NCI-H1436 (cell line): ENCODE measurements at places on chromosomes 3 and 15.

DNA sequence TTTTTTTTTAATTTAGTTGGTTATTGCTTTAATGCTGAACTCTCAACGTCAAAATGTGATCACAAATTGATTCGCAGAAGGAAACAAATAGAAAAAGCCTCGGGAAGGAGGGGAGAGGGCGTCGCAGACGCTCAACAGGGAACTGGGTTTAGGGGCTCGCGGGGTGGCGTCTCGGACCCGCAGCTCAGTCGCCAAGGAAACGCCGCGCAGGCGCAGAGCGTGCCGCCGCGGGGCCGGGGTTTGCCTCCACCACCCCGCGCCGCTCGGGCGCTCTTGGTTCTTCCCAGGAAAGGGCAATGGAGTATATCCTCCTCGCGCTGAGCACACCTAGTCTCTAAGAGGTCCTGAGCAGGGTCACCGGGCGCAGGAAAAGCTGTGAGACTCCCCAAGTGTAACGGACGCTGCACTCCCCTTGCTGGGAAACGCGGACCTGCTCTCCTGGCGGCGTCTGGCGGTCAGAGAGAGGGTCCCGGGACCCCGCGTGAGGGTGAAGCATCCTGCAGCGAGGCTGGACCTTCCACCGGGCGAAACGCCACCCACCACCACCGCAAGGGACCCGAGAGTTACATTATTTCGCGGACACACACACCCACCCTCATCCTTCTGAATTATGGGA lies 753 bp downstream of the PLCH1 start:
- peak; percentile 39 for DNase-seq

GRCh38 chr15:63372018-63372705 lies 9.5 kb downstream of the CA12 start:
- DNase-seq, result no peak

GRCh38 chr3:156915372-156915771 lies 89.2 kb downstream of the LEKR1 start:
- DNase-seq, result no peak

- DNase-seq, result peak; percentile 50
Measured at GRCh38 chr3:152183473-152183872, 85.3 kb upstream of the MBNL1 start.

DNA sequence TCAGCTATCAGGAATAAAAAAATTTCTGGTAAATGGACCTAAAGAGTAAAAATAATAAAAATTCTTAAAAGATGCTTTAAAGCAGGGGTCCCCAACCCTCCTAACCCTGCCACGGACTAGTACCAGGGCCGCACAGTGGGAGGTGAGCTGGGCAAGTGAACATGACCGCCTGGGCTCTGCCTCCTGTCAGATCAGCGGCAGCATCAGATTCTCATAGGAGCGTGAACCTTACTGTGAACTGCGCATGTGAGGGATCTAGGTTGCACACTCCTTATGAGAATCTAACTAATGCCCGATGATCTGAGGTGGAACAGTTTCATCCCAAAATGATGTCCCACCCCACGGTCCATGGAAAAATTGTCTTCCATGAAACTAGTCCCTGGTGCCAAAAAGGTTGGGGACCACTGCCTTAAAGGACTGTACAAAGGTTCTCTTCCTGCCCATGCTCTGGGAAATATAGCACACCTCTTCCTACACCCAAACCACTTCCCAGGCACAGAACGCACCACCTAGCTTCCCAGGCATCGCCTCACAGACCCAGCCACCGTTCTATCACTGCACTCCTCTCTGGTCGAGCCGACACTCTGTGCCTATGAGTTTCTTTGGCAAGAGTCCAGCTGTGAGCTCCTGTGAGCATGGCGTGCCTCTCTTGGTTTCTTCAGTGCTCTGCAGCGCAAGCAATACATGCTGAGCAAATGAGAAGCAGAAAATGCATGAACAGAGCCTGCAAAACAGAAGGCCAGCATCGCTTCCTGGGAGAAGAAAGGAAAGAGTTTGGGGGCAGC lies 104.9 kb downstream of the OCA2 start:
- DNase-seq, result no peak

DNA sequence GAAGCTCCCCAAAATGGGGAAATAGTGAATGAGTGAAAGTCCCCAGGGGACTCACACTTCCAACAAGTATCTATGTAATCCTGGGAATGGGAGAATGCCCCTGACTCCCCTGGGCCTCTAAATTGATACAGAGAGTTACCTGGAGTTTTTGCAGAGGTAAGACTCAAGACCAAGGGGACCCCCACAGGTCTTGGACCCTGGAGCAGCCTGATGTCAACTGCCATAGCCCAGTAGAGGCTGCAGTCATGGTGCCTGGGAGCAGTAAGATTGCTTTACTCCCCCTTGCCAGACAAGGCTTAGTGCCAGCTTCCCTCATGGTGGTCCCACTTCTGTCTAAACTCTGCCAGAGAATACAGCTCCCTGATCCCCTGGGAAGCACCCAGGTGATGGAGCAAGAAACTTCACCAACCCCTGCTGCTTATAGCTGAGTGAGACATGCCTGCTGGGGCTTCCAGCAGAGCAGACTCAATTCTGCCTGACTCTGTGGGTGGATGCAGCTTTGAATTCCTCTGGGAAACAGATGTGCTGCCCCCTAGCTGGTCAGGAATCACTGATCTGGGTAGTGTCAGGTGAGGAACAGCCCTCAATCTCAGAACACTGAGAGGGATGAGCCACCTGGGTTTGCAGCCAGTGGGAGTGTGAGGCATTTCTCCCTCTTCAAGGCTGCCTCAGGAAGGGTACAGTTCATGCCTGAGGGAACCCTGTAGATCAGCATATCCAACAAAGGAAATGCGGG lies 485.9 kb downstream of the NSUN3 start:
- no peak for DNase-seq

DNA sequence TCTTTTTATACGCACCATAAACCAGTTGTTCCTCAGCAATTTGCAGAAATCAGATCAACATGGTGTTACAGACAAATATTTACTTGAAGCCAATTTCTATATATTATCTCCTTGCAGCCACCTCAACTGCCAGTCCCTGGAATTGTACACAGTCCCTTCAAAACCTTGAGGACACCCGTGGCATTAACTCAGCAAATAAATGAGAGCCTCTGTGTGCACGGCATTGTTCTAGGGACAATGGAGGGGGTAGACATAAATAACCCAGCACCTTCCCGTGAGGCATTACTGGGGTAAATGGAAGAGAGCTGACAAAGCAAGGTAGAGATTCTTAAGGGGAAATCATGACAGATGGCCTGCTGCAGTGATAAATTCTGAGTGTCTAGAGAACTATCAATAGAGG lies 12.5 kb downstream of the TM2D3 start:
- DNase-seq, result no peak

DNA sequence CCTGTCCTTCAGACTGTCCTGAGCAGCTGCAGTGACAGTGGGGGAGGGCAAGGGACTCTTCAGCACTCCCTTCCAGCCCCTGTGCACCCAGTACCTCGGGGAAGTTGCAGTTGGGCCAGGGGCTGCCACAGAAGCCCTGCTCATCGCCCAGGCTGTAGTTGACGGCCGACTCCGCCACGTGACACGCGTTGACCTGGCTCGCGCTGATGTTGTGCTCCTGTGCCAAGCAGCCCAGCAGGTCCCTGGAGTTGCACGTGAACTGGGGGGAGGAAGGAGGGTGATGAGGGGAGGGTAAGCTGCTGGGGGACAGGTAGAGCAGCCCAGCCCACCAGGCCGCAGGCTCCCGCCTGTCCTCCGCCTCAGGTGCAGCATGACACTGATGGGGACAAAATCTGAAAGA lies 101.2 kb downstream of the SEC22A start:
- DNase-seq, result no peak

GRCh38 chr3:190424108-190424477 lies 25.6 kb downstream of the TMEM207 start:
- no peak for DNase-seq

- DNase-seq, result no peak
Measured at GRCh38 chr3:36210840-36211651, 169.3 kb upstream of the STAC start.

- DNase-seq, result no peak
Measured at GRCh38 chr3:73815966-73816365, 191.2 kb upstream of the PDZRN3 start.

DNA sequence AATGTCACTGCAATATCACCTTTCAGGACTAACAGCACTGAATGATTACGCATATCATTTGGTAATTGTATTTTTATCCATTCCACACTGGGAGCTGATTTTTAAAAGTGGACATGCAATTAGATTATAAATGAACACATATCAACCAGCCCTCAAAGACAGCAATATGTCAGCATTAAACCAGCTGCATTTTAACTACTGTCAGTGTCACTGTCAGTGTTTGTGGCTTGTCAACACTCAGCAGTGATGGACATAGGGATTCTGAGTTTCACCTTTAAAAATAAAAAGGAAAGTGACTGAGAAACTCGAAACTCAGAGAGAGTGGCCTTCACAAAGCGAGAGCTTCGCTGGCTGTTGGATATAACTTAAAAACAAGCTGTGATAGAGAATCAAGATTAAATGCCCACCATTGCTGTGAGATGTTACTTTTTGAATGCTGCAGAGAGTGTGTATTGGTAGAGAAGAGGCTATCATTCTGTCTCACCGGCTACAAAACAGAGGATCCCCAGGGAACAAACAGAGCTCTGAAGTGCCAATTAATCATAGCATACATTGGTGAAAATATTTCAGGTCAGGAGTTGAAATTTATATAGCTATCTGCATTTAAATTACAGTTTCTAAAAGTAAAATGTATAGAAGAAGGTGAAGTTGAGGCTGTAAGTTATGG lies 635.8 kb downstream of the SQOR start:
- DNase-seq, result no peak

- no peak for DNase-seq
Measured at GRCh38 chr3:49715611-49716121, 3.8 kb downstream of the AMIGO3 start.

DNA sequence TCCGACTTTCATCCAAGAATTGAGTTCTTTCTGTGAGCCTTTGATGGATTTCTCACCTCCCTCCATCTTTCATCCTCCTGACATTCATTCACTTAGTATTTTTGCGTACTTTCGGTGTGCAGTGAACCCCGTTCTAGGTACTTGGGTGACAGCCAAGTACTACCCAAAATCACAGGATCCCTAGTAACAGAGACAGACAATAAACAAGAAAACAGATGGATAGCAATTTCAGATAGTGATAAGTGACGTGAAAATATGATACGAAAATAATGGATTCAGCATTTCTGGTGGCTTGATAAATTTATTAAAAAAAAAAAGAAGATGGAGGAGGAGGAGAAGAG lies 264 bp upstream of the CMTM6 start:
- no peak for DNase-seq

DNA sequence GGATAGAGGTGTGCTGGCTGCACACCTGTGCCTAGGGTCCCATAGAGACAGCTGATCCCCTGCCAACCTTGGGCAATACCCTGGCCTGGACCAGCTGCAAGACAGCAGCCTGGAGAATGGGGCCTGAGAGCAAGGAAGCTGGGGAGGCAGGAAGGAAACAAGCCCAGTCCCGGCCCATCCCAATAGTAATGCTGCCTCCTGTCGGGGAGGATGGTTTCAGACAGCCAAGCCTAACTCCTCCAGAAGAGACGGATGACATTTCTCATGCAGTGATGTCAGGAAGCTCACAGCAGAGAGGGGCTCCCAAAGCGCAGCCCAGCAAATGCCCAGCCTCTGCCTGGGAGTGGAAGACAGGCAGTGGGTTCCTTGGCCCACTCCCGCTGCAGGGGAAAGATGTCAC lies 408.8 kb downstream of the OCA2 start:
- DNase-seq, result no peak

- no peak for DNase-seq
Measured at GRCh38 chr15:98682992-98683701, 34.8 kb downstream of the IGF1R start.

- DNase-seq, result no peak
Measured at GRCh38 chr3:41863024-41863423, 98.9 kb downstream of the ULK4 start.

GRCh38 chr3:72301779-72302178 lies 516.8 kb upstream of the PROK2 start:
- DNase-seq, result no peak

DNA sequence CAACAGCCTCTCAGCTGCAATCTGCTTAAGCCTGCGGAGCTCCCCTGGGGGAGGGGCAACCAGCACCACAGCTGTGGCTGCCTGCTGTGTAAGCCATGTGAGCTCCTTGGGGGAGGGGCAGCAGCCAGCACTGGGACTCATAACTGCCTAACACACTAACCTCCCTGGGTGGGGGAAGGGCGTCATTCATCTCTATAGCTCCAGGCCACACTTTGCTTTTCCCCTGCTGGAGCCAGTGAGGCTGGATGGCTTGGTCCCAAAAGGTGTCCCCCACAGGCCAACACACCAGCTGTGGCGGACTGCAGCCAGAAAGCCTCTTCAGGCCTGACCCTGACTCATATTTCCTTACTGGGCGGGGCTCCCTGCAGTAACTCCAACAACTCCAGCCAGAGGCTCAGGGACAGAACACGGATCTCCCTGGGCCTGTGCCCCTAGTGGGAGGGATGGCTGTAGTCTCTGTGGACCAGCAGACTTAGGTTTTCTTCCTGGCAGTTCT lies 129.8 kb downstream of the PPM1L start:
- DNase-seq, result peak; percentile 60

- DNase-seq, result no peak
Measured at GRCh38 chr3:134392336-134392983, 18.2 kb upstream of the AMOTL2 start.

GRCh38 chr3:122857019-122857418 lies 62.1 kb downstream of the SLC49A4 start:
- DNase-seq, result no peak

DNA sequence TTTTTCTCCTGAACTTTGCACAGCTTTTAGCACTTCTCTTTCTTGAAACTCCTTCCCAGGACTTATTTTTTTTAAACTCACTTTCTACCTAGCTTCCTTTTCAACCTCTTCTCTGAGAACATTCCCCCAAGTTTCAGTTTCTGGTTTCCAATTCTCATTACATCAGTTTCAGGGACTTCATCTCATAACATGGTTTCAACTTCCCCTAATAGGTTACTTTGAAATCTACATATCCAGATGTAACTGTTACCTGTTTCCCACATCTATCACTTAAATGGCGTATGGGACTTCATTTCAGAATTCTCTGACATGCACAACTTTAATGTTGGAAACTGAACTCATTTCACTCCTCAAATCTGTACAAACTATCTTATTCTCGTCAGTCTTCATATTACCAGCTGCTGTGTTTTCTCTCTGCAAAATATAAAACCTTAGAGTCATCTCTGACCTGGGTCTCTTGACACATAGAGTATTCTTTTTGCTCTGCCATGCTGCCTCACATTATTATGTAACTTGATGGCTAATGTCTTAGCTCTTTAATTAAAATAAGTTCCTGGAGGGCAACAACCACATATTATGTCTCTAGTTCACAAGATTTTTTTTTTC lies 58.4 kb downstream of the NME9 start:
- DNase-seq, result no peak

GRCh38 chr3:133697960-133698359 lies 36.2 kb upstream of the TOPBP1 start:
- no peak for DNase-seq

- DNase-seq, result no peak
Measured at GRCh38 chr3:114285648-114286230, 8.1 kb upstream of the TIGIT start.

DNA sequence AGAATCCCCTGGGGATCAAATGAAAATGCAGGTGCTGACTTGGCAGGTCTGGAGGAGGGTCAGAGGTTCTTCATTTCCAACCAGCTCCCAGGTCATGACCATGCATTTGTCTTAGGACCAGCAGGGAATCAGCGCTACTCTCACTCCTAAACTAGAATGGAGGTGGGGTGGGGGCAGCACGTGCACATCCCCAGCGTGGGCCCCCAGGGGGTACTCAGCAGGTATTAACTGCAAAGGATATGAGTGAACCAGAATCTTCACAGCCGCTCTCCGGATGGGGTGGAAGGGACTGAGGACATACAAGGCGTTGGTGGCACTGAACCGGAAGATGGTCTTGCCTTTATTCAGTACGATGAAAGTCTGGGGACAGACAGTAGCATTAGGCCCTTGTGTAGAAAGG lies 19.4 kb downstream of the SCN5A start:
- no peak for DNase-seq
